Kidney (tissue), 22 donors: ENCODE measurements at places on chromosomes 12 and 14. TPM values are rescaled to one million over a fixed set of nuclear protein-coding genes. Genes with fewer than 3 reads are reported as not detected.

GRCh38 chr12:64304571-64304970 lies 82.5 kb upstream of the KICS2 start:
- peak; percentile 44 for DNase-seq

DNA sequence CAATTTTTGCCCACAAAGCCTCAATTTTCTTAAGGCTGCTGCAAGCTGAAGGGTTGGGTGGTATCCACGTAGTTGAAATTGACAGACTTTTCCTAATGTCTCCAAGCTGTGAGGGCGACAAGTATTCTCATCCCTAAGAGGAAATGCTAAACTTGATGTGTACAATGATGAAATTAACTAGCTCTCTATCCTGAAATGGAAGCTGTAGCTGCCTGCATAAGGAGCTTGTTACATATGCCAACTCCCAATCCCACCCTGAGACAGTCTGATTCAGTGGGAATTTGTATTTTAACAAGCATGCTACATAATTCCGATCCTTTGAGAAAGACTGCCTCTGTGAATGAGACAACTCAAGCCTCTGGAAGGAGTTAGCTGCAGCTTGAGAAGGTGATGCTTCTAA lies 45.7 kb upstream of the MDM1 start:
- DNase-seq: no peak

GRCh38 chr12:105420046-105420445 lies 89.6 kb downstream of the C12orf75 start:
- DNase-seq: no peak

DNA sequence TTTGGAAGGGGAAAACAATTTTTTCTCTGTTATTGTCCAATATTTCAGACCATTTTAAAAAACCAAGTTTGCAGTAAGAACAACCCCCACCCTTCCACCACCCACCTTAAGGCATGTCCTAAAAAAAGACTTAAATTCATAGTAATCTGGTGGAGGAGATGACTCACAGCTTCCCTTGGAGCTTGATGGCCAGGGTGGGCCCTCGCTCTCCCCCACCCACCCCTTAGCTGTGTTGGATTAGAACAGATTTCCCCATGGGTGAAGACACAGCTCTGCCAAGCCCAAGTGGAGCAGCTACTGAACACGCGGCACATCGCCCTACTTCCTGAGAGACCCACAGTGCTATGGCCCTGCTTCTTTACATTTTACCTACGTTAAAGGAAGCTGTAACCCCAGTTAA lies 140.3 kb downstream of the GCH1 start:
- no peak for DNase-seq

GRCh38 chr14:23694949-23695663 lies 58.9 kb downstream of the DHRS2 start:
- DNase-seq: peak; percentile 71

- DNase-seq: no peak
Measured at GRCh38 chr14:50333014-50333509, 20.9 kb downstream of the DMAC2L start.

GRCh38 chr14:32404784-32405573 lies 75.9 kb downstream of the AKAP6 start:
- no peak for DNase-seq

- peak; percentile 69 for DNase-seq
Measured at GRCh38 chr14:72904840-72905561, 11.1 kb upstream of the DPF3 start.

GRCh38 chr12:72872238-72872887 lies 600.2 kb downstream of the TRHDE start:
- DNase-seq: no peak

- DNase-seq: no peak
Measured at GRCh38 chr12:1920436-1920835, 2.0 kb upstream of the CACNA2D4 start.

DNA sequence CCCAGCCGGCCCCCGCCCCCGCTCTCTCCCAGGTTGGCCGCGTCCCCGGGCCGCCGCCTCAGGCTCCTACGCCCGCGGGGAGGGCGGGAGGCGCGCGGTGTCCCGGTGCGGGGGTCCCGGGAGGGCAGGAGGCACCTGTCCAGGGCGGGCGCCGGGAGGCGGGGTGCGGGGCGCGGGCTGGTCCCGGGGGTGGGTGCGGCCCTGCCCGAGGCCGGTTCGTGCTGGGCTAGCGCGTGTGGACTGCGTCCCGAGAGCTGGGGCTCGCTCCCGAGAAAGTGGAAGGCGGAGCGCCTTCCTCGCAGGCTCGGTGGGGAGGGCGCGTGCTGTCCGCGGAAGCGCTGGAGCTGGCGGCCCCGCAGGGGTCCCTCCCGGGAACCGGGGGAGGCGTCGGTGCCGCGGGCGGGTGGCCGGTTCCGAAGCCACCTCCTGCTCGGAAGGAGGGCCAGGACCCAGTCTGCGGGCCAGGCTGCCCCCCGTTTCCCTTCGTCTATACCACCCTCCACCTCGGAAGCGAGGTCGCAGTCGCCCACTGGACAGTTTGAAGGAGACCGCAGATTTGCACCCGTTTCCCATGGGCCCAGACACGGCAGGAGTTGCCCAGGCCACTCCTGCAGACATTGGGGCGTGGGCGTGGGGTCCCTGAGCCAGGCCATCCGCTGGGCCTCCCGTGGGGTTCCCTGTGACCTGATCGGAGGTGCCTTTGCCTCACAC lies 636 bp downstream of the ZFYVE21 start:
- DNase-seq: peak; percentile 30

DNA sequence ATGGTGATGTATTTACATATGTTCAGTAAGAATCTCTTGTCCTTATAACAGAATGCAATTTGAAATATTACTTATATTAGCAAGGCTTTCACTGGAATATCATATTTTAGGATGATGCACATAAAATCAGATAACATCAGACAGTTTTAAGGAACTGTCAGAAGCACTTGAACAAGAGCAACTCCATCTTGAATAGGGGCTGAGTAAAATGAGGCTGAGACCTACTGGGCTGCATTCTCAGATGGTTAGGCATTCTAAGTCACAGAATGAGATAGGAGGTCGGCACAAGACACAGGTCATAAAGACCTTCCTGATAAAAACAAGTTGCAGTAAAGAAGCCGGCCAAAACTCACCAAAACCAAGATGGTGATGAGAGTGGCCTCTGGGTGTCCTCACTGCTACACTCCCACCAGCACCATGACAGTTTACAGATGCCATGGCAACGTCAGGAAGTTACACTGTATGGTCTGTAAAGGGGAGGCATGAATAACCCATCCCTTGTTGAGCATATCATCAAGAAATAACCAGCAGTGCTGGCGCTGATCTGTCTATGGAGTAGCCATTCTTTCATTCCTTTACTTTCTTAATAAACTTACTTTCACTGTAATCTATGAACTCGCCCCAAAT lies 27.6 kb upstream of the ETV6 start:
- DNase-seq: no peak

DNA sequence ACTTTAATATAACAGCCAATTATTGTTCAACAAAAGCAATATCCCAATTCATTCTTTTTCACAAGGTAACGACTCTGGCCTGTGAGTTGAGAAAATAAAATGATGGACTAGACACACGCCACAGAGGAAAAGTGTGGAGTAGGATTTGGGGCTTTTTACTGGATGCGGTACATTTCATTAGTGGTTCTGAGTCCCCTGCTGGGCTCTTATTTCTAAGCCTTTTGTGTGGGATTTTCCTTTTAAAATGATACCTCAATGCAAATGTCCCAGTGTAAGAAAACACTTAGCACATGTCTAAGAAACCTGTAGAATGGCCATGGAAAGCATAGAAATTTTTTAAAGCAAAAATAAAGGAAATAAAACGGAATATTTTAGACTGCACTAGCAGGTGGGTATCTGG lies 73.4 kb downstream of the C12orf42 start:
- DNase-seq: no peak

DNA sequence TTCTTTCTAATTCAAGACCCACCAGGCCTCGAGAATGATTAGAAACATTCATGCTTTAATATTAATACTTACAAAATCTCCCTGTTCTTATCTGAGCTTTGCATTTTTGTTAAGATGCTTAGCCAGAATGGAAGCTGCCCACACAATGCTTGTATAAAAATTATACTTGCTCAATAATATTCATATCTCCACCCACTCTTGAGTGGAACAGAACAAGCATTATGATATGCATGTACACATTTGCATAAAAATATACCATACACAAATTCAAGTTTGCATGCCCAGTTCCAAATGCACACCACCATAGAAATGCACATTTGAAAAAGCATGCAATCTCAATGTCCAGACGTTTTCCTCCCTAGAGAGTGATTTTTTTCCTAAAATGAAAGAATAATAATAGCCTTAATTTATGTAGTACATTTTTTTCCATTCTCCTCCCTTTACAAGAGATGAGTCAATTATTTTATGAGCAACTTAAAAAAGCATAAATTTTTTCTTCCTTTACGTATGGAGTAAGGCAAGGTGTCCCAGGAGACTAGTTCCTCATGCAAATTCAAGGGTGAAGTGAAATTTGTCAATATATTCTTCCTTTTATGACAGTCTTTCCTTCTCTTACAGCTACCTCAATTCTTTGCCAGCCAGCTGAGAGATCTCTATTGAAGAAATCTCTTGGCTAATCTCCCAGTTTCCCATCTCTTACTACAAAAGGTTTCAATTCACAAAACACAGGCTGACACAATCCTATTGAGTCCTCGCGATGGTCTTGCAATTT lies 313.1 kb upstream of the GARIN6 start:
- DNase-seq: no peak

DNA sequence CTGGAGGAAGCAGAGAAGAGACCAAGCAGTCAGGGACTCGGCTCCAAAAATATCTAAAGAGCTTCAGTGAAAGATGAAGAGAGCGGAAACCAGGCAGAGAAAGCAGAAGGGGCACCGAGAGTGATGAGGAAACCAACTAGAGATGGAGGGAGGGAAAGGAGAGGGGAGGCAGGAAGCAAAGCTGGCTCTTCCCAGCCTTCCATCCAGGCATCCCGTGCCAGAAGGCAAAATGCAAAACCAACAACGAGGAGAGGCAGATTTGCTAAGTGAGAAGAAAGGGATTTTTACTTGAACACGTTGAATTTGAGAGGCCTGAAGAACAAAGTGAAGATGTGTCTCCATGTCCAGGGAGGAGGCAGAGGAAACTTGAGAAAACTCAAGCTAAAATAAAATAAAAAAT lies 90.1 kb downstream of the NUAK1 start:
- no peak for DNase-seq

GRCh38 chr12:76003355-76003638 lies 28.3 kb downstream of the PHLDA1 start:
- DNase-seq: peak; percentile 61

DNA sequence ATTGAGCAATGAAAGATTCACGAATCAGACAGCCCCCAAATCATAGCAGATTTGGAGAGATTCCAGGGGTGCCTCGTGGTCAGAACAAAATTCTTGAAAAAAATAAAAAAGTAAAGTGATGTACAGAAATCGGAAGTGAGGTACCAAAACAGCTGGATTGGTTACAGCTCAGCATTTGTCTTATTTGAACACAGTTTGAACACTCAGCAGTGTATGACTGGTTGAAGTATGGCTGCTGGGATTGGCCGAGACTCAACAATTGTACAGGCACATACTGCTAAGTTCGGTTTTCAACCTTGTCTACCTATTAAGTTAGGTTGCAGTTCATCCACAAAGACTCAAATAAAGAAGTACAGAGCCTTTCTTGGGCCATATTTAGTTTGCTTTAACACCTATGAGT lies 865.4 kb upstream of the TMEM132C start:
- DNase-seq: no peak

- DNase-seq: no peak
Measured at GRCh38 chr12:58633479-58633878, 286.8 kb downstream of the LRIG3 start.

GRCh38 chr14:34051966-34052657 lies 101.2 kb upstream of the EGLN3 start:
- no peak for DNase-seq

DNA sequence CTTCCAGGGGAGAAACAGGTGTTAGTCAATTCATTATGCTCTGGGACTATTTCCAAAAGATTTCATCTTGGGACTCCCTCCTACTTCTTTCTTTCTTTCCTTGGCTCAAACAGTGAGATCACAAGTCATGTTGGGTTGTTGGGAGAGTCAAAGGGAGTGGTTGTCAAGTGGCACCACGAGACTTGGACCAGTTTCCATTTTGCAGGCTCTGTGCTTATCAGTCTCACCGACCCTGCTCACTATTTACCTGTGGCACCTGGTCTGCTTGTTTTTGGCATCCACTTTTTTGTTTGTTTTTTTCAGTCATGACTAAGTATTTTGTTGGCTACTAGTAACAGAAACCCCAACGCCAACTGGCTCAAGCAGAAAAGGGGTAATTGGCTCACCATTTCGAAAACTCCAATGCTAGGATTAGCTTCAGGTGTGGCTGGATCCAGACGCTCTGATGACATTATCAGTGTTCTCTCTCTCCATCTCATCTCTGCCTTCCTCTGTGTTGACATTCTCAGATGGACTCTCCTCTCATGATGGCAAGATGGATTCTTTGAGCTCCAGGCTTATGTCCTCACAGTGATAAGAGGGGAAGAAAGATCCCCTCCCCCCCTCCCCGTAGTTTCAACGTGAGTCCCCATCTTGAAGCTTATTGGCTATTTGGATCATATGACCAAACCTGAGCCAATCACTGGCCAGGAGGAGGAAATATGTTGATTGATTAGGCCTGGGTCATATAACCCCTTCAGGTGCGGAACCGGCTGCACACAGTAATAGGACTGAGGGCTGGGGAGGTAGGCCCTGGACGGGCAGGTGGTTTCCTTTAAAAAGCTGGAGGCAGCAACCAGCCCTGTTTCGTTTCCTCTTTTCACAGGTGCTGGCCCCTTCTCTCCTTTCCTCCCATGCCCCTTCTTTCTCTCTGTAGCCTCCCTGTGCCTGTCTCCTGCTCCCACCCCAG lies 84.2 kb downstream of the AACS start:
- DNase-seq: no peak

GRCh38 chr14:61183196-61183885 lies 97.8 kb downstream of the TMEM30B start:
- DNase-seq: no peak

GRCh38 chr12:131034631-131035244 lies 81.0 kb downstream of the ADGRD1 start:
- DNase-seq: no peak

GRCh38 chr12:95766356-95767019 lies 24.1 kb downstream of the NTN4 start:
- no peak for DNase-seq

DNA sequence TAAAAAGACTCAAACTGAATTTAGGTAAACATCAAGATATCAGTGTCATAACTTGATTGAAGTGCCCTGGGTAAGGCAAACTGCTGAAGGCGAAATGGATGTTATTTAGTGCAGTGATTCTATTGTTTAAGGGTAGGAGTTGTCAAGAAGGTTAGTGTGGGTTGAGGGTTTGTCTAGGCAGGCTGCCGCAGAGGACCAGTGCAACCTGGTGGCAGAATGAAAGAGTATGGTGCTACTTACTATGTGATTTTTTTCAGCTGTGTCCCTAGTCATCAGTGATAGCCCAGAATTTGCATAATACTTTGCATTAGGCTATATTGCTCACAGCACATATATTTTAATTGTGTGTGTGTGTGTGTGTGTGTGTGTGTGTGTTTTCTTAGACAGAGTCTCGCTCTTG lies 1127.0 kb downstream of the GALC start:
- DNase-seq: no peak

RILPL1 gene
- 19.0 TPM for polyA plus RNA-seq

OVCH1 gene
- not detected for polyA plus RNA-seq

WNT1 gene
- not detected for polyA plus RNA-seq

IGF1 gene
- 0.71 TPM for polyA plus RNA-seq

SLC38A4 gene
- polyA plus RNA-seq: 7.4 TPM

TMEM229B gene
- 3.1 TPM for polyA plus RNA-seq

KRT2 gene
- not detected for polyA plus RNA-seq

ZDHHC22 gene
- polyA plus RNA-seq: not detected

TEX22 gene
- polyA plus RNA-seq: 1.5 TPM

PPFIA2 gene
- 2.8 TPM for polyA plus RNA-seq

DTX1 gene
- 7.3 TPM for polyA plus RNA-seq
